ENCODE measurements at places on chromosomes 6 and 20.

- DNase-seq: no peak
These were observed 719.4 kb downstream of the EPM2A start for GRCh38 chr6:145015739-145016558.

DNA sequence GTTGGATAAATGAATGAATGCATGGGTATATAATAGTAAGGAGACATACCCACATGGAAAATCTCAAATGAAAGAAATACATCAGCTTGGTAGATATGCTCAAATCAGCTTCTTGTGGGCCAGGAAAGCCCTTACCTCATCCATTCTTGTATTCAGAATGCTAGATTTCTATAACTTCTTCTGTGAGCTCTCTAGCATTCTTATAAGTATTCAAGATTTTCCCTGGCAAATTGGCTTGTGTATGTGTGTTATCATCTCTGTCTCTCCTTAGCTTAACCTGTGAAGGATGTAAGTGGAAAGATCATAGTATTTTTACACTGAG is 100.8 kb downstream of the OR2B2 start:
- no peak for DNase-seq

DNA sequence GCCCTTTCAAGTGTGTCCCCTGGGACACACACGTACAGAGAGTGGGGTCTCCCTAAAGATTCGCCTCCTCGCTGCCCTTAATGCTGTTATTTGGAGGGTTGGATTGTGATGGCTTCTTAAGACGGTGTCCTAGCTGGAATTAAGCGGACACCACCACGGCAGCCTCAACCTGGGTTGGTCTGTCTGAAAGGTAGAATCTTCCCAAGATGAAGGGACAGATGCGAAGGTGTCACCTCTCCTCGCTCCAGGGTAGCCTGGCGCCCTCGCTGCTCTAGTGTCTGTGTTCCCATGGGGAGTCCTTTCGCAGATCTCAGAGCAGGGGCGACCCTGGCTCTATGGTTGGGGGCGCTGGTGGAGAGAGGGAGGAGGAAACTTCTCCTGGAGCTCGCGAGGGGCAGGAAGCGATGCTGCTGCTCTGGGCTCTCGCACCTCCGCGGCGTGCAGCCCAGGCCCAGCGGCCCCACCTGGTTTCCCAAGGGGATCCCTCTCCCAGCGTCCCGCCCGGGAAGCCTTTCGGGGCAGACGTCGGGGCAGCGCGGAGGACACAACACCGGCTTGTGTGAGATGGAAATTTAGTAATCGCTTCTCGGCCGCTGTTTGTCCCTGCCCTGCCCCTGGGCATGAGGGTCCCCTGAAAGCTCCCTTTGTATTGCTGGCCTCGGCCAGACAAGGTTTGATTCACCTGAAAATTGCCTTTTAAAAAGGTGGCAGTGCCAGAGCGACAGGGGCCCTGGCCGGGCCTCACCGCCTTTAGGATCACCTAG is 1.7 kb downstream of the RSPO3 start:
- DNase-seq: no peak

GRCh38 chr6:56477241-56477640 is 165.4 kb downstream of the DST start:
- no peak for DNase-seq

DNA sequence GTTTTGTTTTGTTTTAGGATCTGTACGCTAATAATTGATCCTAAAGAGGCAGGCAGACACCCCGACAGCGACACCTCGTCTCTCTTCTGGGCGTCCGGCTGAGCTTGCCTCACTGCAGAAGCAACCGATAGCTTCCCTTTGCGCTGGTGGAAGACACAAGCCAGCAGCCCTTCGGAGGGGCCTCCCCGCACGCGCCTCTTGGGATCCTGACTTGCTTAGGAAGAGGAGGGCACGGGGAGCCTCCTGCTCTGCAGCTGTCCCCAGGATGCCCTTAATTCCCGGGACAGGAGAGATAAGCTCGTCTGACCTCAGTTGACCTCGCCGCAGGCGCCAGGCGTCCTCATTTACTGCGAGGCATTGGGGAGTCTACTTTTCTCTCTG is 94.0 kb downstream of the CD83 start:
- DNase-seq: peak; percentile 56

GRCh38 chr20:24918579-24919566 is 30.2 kb upstream of the CST7 start:
- no peak for DNase-seq

DNA sequence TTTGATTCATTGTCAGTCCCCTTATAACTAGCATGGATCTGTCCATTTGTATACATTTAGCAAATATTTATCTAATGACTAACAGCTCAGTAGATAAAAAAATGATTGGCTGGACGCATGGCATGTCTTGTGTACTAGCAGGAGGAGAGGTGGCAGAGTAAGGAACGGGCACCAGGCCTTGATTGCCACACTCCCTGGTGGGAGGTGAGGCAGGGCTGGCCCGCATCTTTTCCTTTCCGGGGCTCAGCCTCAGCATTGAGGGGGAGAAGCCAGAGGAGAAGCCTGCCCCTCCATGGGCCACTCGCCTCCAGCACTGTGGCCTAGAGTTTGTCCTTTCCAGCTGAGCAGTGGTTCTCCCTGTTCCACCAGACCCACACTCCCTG is 84.9 kb upstream of the TMEM181 start:
- DNase-seq: no peak

DNA sequence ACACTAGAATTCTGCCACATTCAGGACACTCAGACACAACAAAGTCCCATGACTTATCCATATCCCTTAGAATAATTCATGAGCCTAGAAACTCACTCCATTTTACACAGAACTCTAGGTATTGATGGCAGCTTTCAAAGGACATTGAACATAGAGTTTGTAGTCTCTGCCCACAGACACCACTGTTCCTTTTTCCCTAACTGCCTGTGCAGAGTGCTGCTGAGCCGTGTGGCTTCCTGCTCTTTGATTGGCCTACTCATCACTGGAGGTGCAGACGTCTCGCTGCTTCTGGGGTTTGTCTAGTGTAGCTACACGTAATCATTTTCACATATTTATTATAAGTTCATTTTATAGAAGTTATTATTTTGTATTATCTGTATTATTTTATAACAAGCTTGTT is 407.6 kb downstream of the PREX1 start:
- no peak for DNase-seq

GRCh38 chr20:19913927-19914614 is 103.1 kb upstream of the NAA20 start:
- DNase-seq: no peak

DNA sequence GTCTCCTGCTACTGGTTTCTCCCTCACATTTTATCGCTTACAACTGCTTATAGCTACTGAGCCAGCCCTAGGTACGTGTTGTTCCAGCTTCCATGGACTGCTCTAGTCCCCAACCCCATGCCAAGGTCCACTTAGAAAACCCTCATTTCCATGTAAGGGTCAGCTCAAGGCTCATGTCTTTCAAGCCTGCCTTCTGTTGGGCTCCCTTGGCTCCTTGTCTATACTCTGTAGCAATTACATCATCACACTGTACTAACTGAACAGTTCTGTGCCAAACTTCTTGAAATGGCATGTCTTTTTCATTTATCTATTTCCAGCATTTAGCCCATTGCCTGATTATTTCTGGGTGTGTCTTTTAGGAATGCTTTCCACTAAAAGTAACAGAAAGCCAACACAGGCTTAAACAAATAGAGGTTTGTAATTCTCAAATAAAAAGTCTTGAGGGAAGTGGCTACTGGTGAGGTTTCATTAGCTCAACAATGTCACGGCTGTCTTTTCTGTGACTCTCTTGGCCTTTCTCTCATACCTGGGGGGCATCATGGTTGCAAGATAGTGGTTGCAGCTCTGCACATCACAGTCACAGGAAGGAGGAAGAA is 317.6 kb downstream of the TPBG start:
- DNase-seq: no peak

DNA sequence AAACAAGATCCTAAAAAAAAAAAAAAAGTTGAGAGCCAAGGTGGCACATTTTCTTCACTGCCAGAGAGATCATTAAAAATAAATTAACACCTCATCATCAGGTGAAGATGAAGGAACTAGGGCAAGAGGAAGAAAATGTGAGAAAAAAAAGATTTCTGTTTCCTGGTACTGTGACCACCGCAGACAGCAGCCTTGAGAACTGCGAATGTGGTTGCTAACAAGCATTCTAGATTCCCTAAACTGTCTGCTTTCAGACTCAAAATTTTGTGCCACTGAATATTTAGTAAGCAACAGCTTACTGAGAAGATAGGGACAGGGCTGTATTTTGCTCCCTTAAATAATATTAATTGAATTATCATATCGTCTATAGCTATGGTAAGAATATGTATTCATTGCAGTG is 24.1 kb upstream of the MBOAT1 start:
- no peak for DNase-seq

- no peak for DNase-seq
These were observed 159.3 kb downstream of the KIF6 start for GRCh38 chr6:39565956-39566355.

- DNase-seq: no peak
These were observed 2.7 kb upstream of the RHAG start for GRCh38 chr6:49639177-49639817.

DNA sequence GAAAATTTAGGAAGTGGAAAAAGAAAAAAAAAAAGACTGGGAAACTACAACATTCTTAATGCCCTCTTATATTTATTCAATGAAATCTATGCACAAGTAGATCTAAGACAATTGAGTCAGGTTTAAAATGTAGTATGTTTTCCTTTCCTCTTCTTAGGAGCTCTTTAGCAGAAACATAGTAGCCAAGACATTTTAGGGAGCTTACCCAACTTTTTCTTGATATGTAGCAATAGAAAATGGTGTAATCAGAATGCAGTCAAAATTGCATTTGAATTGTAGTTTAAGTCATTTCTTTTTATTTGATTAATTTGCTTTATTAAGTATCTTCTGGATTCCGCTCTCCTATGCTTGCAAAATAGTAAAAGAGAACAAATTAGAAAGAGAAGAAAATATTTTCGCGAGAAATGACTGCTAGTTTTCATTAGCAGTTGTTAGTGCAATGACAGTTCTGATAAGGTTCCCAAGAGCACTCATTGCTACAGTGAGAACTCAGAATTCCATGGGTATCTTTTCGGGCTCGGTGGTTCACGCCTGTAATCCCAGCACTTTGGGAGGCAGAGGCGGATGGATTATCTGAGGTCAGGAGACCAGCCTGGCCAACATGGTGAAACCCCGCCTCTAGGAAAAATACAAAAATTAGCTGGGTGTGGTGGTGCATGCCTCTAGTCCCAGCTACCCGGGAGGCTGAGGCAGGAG is 52.2 kb downstream of the JARID2 start:
- DNase-seq: no peak

DNA sequence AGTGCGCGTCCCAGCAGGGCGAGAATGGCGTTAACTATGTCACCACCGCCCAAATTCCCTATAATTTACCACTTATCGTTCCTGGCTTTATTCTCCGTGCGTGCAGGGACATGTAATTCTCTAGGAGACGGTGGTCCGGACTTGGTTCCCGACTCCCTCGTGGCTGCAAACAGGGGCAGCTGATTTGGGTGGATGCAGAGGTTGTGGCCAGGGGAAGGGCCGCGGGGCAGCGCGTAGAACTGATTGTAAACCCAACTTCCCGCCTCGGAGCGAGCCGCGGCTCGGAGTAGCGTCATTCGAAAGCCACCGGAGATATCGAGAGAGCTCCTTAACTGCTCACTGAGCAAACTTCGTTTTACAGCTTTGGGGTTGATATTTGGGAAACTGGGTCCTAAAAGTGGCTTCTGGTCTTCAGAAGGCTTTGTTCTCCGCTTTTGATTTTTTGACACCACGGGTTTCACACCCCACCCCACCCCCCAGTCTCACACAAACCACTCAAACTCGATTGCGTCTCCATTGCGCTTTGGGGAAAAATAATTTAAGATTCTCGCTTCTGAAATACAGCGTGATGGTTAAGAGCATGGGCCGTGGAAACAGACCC is 17.5 kb upstream of the ZSCAN9 start:
- DNase-seq: peak; percentile 13

DNA sequence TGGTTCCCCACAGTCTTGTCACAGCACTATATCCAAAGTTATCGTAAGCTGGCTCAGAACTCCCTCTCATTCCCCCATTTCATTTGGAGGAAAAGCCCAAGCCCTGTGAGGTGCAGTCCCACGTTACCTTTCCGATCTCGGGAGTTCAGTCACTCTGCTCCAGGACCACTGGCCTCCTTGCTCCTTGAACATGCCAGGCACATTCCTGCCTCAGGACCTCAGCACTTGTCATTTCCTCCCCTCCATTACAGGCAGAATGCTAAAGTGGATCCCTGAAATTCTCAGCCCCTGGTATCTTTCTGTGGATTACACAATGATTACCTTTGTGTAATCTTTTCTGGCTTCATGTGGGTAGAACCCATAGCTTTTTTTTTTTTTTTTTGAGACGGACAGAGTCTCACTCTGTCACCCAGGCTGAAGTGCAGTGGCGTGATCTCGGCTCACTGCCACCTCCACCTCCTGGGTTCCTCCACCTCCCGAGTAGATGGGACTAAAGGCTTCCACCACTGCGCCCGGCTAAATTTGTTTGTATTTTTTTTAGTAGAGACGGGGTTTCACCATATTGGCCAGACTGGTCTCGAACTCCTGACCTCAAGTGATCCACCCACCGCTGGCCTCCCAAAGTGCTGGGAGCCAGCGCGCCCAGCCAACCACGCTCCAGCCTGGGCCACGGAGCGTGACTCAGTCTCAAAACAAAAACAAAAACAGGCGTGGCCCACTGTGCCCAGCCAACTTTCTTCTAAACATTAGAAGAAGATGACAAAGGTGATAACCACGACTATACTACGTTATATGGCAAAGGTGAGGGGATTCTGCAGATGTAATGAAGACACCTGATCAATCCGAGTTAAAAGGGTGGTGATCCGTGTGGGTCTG is 4.0 kb upstream of the OXT start:
- DNase-seq: no peak

- no peak for DNase-seq
These were observed 71.5 kb upstream of the HDAC2 start for GRCh38 chr6:114042267-114043016.

- DNase-seq: no peak
These were observed 108.3 kb downstream of the UBE3D start for GRCh38 chr6:82957171-82957867.

- DNase-seq: no peak
These were observed 177.0 kb downstream of the EYA4 start for GRCh38 chr6:133418108-133418507.

GRCh38 chr6:48959251-48960060 is 503.6 kb downstream of the MMUT start:
- no peak for DNase-seq

GRCh38 chr6:35078896-35079295 is 62.2 kb downstream of the TCP11 start:
- no peak for DNase-seq

DNA sequence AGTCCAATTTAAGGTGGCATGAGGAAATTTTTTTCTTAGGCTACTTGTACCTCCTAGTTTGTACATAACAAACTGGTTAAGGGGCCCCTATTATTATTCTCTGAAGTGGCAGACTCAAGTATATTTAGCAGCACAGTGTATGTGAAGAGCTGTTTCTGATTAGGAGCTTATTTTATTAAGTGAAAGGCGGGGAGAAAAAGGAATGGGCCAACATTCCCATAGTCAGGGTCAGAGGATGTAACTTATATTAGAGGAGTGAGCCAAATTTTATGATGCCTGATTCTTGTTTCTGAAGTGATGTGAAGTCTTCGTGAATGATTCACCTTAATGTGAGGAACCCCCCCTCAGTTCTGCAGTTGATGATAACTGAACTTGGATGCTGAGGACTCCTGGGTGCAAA is 2.8 kb downstream of the HECA start:
- no peak for DNase-seq

- no peak for DNase-seq
These were observed 210.4 kb downstream of the FOXC1 start for GRCh38 chr6:1820165-1820564.

Measured in CD4-positive, alpha-beta T cell treated with Interleukin-17A for 4 hours (primary cell).